Activated T-helper 1 cell treated with anti-CD3 and anti-CD28 coated beads, Interleukin-12 subunit alpha, Interleukin-12 subunit beta, Interleukin-2, Interleukin-4 antibody, amounts not matched to agents 30 ng/mL and 10 ng/mL and 1 ng/mL, durations not matched to agents 14 hours and 24 hours and 36 hours (primary cell): ENCODE measurements at places on chromosomes 6 and 20.
A peak's percentile ranks its signal among the peaks of the same experiment; 100 is the strongest.

DNA sequence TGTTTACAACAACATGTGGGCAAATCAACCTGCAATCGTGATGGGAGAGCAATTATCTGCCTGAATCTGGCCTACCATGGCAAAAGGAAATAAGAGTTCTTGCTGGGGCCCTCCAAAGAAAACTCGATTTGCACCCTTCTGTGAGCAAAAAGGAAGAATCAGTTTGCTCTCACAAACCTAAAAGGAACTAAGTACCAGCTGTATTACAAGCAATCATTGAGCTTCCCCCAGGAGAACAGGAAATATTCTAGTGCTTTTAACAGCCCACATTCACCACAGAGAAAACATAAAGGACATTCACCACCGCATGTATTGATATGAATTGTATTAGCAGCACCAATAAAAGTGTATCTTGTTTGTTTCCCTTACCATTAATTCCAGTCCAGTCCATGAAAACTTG is 75.0 kb downstream of the MBOAT1 start:
- H3K4me1 ChIP-seq, result peaks cover 9% of the 10 kb centered on the region
- no peak overlapping the region for H3K4me3 ChIP-seq
- no peak overlapping the region for H3K27ac ChIP-seq
- no peaks in the 10 kb centered on the region for H3K27me3 ChIP-seq

DNA sequence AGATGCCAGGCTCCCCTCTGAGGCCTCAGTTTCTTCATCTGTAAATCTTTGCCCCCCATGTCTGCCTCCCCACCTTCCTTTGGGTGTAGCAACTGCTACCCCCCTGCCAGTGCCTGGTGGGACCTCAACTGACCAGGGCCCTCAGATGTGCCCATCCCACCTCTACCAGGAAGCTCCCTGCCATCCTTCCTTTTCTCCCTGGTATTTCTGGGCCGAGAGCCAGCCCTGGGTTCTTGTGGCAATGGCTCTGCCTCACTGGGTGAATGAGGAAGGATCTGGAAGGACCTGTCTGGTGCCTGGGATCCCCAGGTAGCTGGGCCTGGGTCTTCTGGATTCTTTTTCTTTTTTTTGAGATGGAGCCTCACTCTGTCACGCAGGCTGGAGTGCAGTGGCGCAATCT is 141.1 kb upstream of the RNF24 start:
- no peak overlapping the region for H3K27ac ChIP-seq
- DNase-seq, result no peak
- peaks cover 54% of the 10 kb centered on the region for H3K4me1 ChIP-seq
- H3K36me3 ChIP-seq, result peaks cover 14% of the 10 kb centered on the region
- H3K4me3 ChIP-seq, result no peak overlapping the region

GRCh38 chr20:19839053-19839452 is 81.0 kb downstream of the RIN2 start:
- no peaks in the 10 kb centered on the region for H3K36me3 ChIP-seq
- no peak overlapping the region for H3K27ac ChIP-seq
- H3K4me1 ChIP-seq, result no peaks in the 10 kb centered on the region

GRCh38 chr6:42441697-42442081 is 10.0 kb downstream of the TRERF1 start:
- H3K27me3 ChIP-seq, result no peaks in the 10 kb centered on the region
- no peak for DNase-seq
- H3K4me1 ChIP-seq, result peaks cover 52% of the 10 kb centered on the region
- H3K27ac ChIP-seq, result no peak overlapping the region
- peaks cover 31% of the 10 kb centered on the region for H3K36me3 ChIP-seq

DNA sequence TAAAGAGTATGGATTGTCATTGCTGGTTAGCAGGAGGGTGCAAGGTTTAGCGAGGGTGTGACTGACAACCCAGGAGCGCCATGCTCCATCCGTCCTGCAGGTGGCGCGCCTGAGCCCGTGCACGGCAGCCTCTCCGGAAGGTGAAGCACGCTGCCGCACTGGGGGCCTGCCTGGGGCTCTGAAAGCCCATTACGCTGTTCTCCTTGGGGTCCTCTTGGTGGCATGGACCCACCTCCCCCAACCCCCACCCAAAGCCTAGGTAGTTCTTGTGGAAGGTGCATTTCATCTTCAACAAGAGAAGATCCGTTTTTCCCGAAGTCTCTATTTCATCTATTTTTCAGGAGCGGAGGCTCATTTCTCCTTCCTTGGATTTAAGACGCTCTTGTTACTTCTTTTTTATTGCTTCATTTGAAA is 197.4 kb upstream of the KCNG1 start:
- H3K36me3 ChIP-seq, result peaks cover 1% of the 10 kb centered on the region
- H3K4me1 ChIP-seq, result peaks cover 14% of the 10 kb centered on the region
- DNase-seq, result peak; percentile 33
- no peak overlapping the region for H3K4me3 ChIP-seq
- no peak overlapping the region for H3K27ac ChIP-seq

DNA sequence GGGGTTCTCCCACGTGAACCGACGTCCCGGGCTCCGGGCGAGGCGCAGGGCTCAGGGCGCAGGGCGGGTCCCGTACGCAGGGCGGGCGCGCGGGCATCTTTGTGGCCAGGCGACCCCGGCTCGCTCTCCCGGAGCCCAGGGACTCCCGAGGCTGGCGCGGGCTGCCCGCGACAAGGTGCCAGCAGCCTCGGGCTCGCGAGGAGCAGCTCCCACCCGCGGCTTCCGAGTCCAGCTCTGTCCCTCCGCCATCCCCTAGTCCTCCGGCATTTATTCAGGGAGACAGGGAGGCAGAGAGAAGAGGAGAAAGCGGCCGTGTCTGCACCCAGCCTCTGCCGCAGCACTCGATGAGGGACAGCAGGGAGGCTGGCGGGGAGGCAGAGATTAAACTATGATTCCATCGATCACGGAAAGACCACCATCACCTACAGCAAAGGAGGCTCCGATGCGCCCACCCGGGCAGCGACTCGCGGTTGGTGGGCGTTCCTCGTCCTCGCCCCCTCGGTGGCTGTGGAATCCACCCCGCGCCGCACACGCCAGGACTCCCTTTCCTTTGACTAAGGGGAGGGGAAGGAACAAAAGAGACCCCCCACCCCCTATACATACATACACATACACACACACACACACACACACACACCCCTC is 1.1 kb downstream of the RGS17 start:
- H3K27me3 ChIP-seq, result peaks cover 48% of the 10 kb centered on the region
- no peak overlapping the region for H3K27ac ChIP-seq
- no peak for DNase-seq
- peaks cover 2% of the 10 kb centered on the region for H3K36me3 ChIP-seq
- peaks cover 10% of the 10 kb centered on the region for H3K4me1 ChIP-seq

GRCh38 chr6:101208152-101208551 is 185.4 kb upstream of the GRIK2 start:
- DNase-seq, result no peak
- no peak overlapping the region for H3K27ac ChIP-seq
- H3K27me3 ChIP-seq, result no peaks in the 10 kb centered on the region
- no peaks in the 10 kb centered on the region for H3K4me1 ChIP-seq
- no peaks in the 10 kb centered on the region for H3K36me3 ChIP-seq

GRCh38 chr20:53045941-53046340 is 73.8 kb downstream of the TSHZ2 start:
- H3K27me3 ChIP-seq, result no peaks in the 10 kb centered on the region
- H3K4me1 ChIP-seq, result peaks cover 17% of the 10 kb centered on the region
- H3K4me3 ChIP-seq, result no peak overlapping the region
- H3K36me3 ChIP-seq, result peaks cover 24% of the 10 kb centered on the region
- DNase-seq, result no peak

GRCh38 chr6:70479236-70479635 is 65.9 kb downstream of the FAM135A start:
- no peaks in the 10 kb centered on the region for H3K27me3 ChIP-seq
- DNase-seq, result no peak
- no peaks in the 10 kb centered on the region for H3K4me1 ChIP-seq
- no peak overlapping the region for H3K4me3 ChIP-seq
- peaks cover 8% of the 10 kb centered on the region for H3K36me3 ChIP-seq
- no peak overlapping the region for H3K27ac ChIP-seq

GRCh38 chr20:7146552-7147219 is 379.2 kb downstream of the BMP2 start:
- no peaks in the 10 kb centered on the region for H3K27me3 ChIP-seq
- no peak overlapping the region for H3K4me3 ChIP-seq
- no peak overlapping the region for H3K27ac ChIP-seq
- H3K36me3 ChIP-seq, result no peaks in the 10 kb centered on the region
- no peaks in the 10 kb centered on the region for H3K4me1 ChIP-seq

GRCh38 chr6:47400581-47400980 is 77.0 kb upstream of the CD2AP start:
- H3K4me1 ChIP-seq, result no peaks in the 10 kb centered on the region
- no peak overlapping the region for H3K27ac ChIP-seq
- no peaks in the 10 kb centered on the region for H3K36me3 ChIP-seq
